ENCODE measurements at places on chromosomes 5 and 9.

- DNase-seq: no peak
These were observed 15.5 kb upstream of the SOWAHA start for GRCh38 chr5:132797651-132798050.

DNA sequence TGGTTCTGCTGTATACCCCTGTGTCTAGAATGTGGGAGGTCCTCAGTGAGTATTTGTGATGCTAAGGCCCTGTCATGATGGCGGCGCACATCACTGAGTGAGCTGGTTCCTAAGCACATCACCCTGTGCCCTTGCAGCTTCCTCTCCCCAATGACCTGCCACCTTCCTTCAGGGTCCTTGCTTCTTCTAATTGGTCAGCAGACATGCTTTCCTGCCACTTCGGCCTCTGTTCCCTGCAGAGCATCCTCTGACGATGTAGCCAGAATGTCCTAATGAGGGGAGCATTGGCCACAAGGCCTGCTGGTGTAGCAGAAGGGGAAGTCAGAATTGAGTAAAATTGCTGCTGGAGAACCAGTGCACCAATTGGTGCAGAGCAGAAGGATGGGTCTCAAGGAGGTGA is 31.1 kb upstream of the ANGPTL2 start:
- no peak for DNase-seq

DNA sequence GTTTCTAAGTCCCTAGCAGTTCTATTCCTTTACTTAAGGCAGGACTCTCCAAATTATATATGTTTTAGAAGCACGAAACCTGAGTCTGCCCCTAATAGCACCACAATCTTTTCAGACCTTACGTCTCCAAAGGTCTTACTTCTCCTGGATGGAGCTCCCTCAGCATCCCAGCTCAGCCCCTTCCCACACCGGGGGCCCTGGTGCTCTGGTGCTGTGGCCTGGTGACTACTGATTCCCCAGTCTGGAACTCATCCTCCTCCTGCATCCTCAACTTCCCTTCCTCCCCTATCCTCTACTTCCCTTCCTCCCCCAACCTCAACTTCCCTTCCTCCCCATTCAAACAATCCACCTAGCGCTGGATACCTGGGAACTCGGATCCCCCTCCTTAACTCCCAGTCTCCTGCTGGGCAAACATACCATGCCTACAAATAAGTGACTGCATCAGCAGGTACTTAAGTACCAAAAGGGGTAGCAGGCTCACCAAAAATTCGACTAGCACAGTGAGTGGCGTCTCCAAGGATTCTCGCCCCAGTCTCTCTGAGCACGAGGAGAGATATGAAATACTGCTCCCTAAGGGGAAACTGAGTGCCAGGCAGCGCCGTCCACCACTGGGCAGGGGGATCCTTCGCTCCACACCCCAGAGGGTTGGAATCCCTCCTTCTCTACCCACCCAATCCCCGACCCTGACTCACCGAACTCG is 831 bp downstream of the IGFBPL1 start:
- DNase-seq: no peak

DNA sequence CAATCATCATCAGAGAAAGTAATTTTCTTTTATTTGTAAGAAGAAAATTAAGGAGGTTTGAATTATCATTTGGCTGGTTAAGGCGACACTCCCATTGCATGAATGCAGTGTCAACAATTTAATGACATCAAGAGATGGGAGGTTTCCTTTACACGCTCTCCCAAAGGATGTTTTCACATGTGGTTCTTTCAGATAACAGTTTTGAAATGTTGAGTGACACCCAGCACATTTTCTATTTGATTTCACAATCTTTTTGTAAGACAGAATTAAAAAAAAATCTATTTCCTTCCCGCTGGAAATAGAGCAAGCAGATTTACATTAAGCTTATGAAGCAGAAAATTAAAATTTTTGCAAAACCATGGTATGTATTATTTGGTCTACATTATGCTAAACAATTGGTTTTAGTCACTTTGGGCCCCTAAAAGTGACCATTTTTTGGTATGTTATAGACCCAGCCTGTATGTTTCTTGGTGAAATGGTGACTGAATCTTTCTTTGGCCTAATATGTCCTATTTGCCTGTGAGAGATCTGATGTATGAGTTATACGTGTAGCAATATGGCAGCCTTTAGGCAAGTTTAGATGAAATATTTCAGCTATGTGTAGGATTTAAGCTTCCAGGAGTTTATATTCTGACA is 18.9 kb upstream of the ANKRD55 start:
- DNase-seq: no peak

GRCh38 chr5:146683861-146684260 is 167.9 kb upstream of the GPR151 start:
- DNase-seq: no peak

GRCh38 chr9:2154731-2155130 is 139.6 kb downstream of the SMARCA2 start:
- DNase-seq: no peak

GRCh38 chr9:70589571-70590314 is 175.3 kb upstream of the KLF9 start:
- no peak for DNase-seq

- no peak for DNase-seq
These were observed 601 bp downstream of the ERGIC1 start for GRCh38 chr5:172834415-172835289.

- DNase-seq: no peak
These were observed 114.6 kb downstream of the MRPL36 start for GRCh38 chr5:1685066-1685465.

- no peak for DNase-seq
These were observed 81.8 kb downstream of the GADD45G start for GRCh38 chr9:89686621-89687020.

- no peak for DNase-seq
These were observed 650.8 kb downstream of the IRX1 start for GRCh38 chr5:4246447-4246846.

GRCh38 chr9:97970165-97970564 is 13.0 kb upstream of the ANP32B start:
- no peak for DNase-seq

DNA sequence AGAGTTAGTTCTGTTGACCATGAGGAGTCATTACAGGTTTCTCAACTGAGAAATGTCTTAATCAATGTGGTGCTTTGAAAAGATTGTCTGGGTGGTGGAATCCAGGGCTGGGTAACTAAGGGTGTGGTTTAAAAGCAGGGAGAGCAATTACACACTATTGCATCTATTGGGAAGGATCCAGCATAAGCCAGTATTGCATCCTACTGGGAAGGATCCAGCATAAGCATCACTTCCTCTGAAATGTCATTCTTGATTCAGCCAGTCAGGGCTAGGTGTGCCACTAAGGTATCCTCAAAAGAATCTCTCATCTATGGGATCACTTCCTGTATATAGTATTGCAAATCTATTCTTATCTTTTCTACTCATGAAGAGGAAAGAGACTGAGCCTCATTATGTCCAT is 38.6 kb downstream of the ELOVL7 start:
- no peak for DNase-seq

DNA sequence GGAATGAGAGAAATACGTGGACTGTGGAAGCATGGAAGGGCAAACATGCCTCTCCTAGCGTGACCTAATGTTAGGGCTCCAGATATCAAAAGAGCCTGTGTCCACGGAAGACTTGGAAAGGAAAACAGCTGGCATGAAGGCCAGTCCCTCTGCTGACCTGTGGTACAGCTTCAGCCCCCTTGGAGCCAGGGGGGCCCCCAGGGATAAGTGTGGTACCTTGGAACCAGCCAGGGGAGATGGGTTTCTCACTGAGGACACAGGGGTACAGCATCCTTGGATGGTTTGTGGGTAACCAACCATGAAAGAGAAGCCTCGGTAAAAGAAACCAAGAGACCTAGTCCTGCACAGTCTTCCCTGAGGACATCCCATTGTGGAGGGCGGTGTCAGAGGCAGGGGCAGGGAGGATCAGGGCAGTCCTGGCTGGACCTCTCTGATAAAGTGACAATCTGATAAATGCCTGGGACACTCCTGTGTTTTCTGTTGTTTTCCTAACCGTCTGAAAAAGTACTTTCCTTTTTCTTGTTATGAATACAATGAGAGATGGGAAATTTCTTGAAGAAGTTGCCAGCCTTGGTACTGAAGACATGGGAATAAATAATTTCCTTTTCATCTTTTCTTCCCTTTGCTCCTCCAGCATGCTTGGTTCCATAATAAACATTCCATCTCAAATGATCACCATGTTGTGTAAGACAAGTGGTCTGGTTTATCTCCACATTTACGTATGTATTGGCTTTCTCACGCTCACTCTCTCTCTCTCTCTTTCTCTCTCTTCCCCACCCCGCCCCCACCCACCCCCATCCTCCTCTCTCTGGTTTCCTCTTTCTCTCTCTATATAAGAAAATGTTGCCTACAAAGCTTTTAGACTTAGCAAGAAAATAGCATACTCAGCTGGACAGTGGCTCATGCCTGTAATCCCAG is 102.1 kb downstream of the SUSD1 start:
- DNase-seq: no peak

- DNase-seq: no peak
These were observed 2.9 kb downstream of the ARSK start for GRCh38 chr5:95557841-95558240.

DNA sequence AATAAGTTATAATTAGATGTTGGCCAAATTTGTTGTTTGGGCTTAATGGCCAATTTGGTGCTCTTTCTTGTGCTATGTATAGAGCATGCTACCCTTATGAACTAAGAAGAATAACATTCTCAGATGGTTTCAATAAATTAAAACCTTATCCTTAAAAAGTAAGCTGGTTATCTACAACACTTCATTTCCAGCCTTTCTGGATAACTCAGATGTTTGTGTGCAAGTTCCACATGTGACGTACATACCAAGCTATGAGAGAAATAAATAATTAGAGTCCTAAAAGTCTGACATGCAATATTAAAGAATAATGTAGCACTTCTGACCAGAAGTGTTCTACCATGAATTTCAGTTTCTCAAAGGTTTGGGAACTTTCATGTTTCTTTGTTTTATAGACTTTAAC is 11.7 kb downstream of the MTREX start:
- DNase-seq: no peak

DNA sequence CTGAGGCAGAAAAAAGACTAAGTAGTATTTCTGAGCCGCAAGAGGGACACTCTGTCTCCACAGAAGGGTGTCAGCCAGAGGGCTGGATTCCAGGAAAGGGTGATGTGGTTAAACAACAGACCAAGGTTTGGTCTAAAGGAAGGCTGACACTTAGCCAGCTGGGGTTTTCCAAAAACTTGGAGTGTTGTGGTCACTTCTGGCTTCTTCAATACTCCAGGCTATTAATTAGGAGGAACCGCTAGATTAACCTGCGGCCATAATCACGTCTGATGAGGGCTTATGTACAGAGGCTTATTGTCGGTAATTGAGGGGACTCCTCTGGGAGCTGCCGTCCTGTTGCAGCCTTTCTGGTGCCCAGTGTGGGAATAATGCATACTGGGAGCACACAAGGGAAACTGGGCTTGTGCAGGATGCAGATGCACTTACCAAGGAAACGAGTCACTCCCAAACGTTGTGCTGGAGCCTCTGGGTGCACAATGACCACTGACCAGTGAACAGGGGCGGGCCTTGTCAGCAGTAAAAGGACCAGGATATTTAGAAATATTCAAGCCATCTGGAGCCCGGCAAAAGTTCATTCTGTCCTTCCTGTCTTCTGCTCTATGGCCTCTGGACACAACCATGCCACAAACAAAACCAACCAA is 70.2 kb upstream of the TUT7 start:
- DNase-seq: no peak

DNA sequence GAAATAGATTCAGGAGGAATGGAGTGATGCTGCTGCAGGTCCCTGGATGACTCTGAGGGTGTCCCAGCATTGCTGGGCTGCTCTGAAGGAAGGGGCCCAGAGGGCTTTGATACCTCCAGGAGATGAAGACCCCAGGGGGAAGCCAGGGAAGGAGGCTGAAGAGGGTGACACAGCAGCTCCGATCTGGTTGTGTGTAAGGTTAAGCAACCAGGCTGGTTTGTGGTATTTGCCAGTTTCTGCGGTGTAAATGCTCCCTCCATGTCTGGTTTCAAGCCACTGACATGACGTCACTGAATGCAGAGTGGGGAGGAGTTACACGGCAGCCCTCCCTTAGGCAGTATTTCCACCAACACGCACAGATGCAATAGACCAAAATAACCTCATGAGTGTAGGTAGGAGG is 40.0 kb upstream of the ORM1 start:
- no peak for DNase-seq

DNA sequence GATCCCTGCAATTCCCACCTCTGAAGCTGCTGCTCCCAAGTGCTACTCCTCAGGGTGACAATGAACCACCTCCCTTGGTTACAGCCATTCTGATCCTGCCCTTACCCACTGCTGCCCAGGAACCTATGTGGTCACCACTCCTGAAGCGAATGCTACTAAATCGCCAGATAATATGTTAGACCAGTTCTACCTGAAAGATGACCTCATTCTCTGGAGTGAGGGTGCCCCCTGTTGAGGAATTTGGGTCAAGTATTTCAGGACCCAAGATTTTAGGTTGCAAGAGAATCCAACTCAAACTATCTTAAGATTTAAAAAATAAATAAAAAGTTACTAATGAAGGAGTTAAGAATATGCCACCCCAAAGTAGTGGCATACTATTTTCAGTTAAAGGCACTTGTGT is 5.8 kb upstream of the SNAPC3 start:
- DNase-seq: peak; percentile 17

GRCh38 chr5:173890195-173890991 is 2.2 kb downstream of the CPEB4 start:
- no peak for DNase-seq

DNA sequence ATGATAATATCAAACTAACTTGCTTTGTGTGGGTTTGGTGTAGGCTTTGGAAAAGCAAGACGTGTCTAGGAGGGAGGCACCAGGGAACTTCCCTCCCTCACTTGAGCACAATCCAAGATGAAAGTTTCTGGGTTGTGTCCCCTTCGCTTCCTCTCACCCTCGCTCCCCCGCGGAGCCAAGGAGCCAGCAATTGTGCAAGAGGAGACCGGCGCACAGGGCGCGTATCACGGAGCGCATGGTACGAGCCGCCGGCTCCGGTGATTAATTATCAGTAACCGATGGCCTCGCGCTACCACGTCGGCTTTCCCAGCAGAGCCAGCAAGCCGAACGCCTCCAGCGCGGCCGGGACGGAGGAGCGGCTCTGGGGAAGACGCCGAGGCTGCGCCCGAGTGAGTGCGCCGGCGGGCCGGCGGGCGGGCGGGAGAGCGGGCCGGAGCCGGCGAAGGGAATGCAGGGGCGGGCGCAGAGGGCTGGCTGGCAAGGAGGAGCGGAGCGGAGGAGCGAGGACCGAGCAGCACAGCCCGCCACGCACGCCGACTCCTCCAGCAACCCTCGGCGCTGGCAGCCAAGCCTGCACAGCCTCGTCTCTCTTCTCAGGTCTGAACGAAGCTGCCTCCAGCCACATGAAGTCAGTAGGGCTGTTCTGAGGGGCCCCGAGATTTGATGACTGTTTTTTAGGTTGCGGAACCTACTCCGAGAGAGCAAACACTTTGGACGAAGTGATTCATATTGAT is 143.6 kb downstream of the BNC2 start:
- DNase-seq: no peak

GRCh38 chr5:137631453-137631852 is 104.4 kb downstream of the KLHL3 start:
- no peak for DNase-seq
